ENCODE measurements at places on chromosomes 5 and 9.

- no peak for DNase-seq
Observed at GRCh38 chr5:424301-425110, 18.5 kb upstream of the EXOC3 start.

- no peak for DNase-seq
Observed at GRCh38 chr5:147918101-147918685, 11.9 kb upstream of the C5orf46 start.

GRCh38 chr5:34037726-34038125 is 5.3 kb downstream of the C1QTNF3 start:
- DNase-seq = no peak

GRCh38 chr9:33447799-33448553 is 583 bp upstream of the AQP3 start:
- no peak for DNase-seq

DNA sequence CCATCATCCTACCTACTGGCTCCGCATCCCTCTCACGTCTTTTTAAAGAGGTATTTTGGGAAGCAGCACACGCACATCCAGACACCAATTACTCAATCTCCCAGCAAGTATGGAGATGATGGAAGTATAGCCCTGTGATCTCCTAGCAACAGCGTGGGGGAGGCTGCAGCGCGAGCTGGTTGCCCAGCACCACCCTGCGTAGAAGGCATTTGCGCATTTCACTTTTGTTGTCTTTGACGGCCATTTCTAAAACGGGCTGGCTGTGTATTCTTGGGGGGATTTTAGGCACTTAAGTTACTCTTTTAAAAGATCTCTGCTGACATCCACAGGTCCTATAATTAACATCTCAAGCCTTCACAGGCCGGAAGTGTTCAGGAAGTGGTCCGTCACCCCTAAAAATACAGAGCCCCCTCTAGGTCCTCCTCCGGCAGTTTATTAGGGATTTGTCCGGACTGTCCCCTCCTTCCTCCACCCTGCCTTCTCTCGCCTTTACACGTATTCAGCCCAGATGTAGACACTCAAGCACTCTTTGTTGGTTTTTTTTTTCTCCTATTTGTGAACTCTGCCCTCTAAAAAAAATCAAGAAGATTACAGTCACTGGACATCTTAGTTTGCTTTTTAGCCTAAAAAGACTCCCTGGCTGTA is 371.4 kb downstream of the NTRK2 start:
- DNase-seq = no peak

DNA sequence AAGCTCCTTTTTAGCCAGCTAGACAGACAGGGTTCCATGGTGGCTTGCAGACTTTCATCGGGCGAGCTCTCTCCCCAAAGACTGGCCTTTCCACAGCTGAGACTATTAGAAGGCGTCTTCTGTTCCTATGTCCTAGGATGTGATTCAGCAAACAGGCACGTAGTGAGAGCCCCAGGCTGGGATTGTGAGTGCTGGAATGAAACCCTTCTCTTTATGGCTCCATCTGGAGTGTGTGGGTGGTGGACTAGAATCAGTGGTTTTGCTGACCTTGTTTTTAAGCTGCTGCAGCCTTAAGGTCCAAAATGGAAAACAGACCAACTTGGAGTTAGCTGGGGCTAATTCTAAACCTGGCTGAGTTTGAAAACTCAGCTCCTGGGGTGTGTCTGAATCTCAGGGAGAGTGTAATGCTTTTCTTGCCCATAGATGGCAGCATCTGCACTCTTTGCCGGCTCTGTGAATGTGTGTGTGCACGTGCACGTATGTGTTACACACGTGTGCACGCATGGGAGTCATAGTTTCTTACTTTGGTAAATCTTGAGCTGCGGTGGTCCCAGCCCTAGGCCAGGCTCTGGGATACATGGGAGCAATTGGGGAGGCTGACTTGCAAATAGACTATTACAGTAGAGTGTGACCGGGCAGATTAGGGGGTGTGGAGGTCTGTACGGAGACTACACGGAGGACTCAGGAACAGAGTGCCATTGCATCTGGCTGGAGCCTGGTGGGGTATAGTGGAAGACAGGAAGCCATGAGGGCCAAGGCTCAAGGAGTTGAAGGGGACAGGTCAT is 10.7 kb downstream of the GSN start:
- peak; percentile 76 for DNase-seq

GRCh38 chr9:71446473-71447411 is 321.6 kb downstream of the CEMIP2 start:
- peak; percentile 7 for DNase-seq

- DNase-seq = no peak
Observed at GRCh38 chr5:10892147-10892910, 131.3 kb upstream of the DAP start.

GRCh38 chr9:132026932-132027585 is 52.6 kb downstream of the MED27 start:
- DNase-seq = no peak
